ENCODE measurements at places on chromosomes 5 and 9.
A peak's percentile ranks its signal among the peaks of the same experiment; 100 is the strongest.

DNA sequence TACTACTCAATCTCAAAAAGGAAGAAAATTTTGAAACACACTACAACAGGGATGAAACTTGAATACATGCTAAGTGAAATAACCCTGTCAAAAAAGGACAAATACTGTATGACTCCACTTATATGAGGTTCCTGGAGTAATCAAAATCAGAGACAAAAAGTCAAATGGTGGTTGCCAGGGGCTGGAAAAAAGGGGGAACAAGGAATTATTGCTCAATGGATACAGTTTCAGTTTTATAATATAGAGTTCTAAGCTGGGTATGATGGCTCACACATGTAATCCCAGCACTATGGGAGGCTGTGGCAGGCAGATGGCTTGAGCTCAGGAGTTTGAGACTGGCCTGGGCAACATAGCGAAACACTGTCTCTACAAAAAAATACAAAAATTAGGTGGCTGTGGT, 29.0 kb downstream of the ETF1 start:
- no peak for DNase-seq

DNA sequence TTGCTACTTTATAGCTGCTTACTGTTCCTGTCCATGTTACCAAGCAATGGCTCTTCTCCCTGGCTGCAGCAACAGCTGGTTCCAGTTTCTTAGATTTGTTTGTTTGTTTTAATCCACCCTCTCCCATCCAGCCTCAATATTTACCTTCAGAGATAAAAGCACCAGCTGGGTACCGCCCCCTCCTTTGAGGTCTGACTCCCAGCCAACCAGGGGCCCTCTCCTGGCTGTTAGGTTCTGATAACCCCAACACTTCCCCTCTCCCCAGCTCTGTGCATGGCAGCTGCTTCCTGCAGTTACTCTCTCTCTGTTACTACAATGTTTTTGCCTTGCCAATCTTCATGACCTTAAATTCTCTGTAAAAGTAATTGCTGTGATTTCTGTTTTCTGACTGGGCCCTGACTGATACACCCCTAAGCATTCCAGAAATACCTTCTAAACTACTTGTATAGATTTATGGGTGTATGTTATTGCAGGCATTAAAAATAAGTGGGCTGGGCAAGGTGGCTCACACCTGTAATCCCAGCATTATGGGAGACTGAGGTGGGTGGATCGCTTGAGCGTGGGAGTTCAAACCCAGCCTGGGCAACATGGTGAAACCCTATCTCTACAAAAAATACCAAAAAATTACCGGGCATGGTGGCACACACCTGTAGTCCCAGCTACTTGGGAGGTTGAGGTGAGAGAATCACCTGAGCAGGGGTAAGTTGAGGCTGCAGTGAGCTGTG, 2.6 kb upstream of the GCNT1 start:
- DNase-seq: no peak

- DNase-seq: no peak
Measured at GRCh38 chr5:145830594-145830993, 4.5 kb downstream of the PRELID2 start.

DNA sequence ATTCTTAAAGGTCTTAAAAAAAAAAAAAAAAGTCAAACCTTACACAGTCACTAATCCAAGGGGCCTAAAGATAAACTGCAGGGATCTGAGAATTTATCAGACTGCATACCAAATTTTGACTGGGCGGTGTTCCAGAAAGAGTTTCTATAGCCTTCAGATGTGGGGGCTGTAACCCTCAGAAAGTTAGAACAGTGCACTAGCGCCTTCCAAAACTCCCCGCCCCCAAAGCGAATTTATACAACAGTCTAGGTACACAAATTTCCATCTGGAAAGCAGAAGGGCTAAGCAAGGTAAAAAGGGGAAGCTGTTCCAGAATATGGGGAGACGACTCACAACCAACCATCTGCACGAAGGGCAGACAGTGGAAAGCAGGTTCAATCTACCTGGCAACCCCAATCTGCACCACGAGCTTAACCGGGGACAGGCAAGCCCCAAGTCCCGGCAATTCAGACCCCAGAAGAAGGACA, 813 bp downstream of the ERMP1 start:
- no peak for DNase-seq

DNA sequence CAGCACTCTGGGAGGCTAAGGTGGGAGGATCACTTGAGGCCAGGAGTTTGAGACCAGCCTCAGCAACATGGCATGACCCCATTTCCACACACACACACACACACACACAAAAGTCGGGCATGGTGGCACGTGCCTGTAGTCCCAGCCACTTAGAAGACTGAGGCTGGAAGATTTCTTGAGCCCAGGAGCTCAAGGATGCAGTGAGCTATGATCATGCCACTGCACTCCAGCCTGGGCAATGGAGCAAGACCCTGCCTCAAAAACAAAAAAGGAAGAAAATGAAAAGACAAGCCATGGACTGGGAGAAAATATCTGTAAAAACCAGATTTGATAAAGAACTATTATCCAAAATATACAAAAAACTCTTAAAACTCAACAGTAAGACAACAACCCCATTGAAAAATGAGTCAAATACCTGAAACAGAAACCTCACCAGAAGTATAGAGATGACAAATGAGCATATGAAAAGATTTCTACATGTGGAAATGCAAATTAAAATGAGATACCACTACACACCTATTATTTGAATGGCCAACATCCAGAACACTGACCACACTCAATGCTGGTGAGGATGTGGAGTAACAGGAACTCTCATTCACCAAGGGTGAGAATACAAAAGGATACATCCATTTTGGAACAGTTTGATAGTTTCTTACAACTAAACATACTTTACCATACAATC, 24.7 kb downstream of the DNAJA1 start:
- no peak for DNase-seq

GRCh38 chr5:98402130-98402529, 371.3 kb upstream of the RGMB start:
- DNase-seq: no peak

GRCh38 chr9:19946441-19947109, 157.7 kb upstream of the SLC24A2 start:
- no peak for DNase-seq

DNA sequence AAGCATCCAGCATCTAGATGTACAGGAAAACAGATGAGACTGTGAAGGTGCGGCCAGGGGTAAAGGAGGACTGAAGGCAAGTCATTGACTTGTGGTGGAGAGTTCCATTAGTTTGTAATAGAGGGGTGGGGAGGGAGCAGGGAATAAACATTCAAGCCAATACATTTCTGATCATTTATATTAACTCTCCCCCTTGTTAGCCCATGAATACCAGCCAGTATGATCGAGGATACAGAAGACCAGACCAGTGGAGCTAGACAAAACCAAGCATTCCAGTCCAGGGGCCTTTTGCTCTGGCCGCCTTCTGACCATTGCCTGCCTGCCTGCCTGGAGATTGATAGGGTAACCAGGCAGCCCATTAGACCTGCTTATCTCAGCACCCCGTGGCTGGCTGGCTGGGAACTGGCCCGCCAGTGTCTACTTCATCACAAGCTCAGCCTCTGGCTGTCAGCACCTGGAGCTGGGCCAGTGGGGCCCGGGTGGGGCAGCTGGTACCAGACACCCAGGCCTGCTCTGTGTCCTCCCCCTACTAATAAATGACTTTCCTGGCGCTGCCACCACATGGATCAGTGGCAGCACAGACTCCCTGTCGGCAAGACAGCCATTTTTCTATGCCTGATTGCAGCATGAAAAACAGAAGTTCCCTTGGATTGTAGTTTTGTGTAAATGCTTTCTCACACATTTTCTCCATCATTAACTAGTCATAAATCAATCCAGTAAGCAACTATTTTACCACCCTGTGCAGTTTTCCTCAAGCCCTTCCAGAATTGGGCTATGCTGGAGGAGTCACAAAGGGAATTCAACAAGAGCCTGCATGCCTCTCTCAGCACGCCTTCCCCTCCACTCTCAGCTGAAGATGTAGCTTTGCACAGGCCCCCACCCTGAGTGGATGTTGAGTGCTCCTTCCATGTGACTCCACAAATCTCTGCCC, 181.3 kb downstream of the SNCAIP start:
- no peak for DNase-seq

- no peak for DNase-seq
Measured at GRCh38 chr5:102223542-102224477, 72.3 kb downstream of the SLCO4C1 start.

DNA sequence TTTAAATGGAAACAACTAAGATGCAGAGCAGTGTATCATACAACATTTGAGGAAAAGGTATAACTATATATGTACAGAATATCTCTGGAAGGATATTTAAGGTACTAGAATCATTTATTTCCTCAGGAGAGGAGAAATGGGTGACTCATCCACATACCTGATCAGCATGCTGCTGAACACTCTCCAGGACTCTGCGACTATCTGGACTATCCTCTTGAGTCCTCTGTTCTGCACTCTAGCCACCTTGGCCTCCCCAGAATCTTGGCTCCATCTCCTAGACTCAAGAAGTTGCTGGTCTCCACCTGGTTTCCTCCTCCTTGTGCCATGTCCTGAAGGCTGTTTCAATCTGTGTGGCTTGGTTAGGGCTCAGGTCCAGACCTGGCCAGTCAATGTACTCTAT, 8.8 kb upstream of the PRDM6 start:
- DNase-seq: no peak

- no peak for DNase-seq
Measured at GRCh38 chr5:93868851-93869250, 127.5 kb upstream of the POU5F2 start.

- DNase-seq: no peak
Measured at GRCh38 chr5:112973036-112973435, 3.6 kb upstream of the DCP2 start.

- no peak for DNase-seq
Measured at GRCh38 chr5:77029376-77029885, 773 bp upstream of the AGGF1 start.

GRCh38 chr9:110370315-110370714, 32.7 kb upstream of the TXNDC8 start:
- DNase-seq: peak; percentile 69

GRCh38 chr9:136794281-136794999, 1.7 kb upstream of the CCDC183 start:
- DNase-seq: no peak

DNA sequence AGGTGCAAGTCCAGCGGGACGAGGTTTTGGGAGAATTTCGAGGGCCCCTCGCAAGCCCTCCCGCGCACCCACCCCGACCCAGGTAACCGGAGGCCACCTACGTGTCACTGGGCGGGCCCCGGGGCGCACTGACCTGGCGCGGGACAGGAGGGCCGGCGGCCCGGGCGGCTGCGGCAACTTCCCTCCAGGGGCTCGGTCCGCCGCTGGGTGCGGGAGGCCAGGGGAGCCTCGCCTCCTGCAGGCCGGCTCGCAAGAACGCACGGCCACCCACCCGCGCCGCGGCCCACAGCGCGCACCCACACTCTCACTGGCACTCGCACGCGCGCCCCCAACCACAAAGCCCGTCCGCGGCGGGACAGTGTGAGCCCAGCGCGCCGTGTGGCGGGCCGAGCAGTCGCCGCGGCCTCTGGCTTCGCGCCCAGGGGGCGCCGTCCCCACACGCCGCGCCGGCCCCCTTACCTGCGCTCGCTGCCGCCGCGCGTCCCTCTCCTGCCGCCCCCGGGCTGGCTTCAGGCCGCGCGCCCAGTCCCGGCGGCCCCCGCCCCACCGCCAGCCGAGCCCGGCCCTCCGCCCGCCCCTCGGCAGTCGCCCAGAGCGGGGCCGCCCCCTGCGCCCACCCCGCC, 451 bp downstream of the LPAR1 start:
- no peak for DNase-seq

- DNase-seq: no peak
Measured at GRCh38 chr5:178058321-178059012, 54.9 kb upstream of the N4BP3 start.

DNA sequence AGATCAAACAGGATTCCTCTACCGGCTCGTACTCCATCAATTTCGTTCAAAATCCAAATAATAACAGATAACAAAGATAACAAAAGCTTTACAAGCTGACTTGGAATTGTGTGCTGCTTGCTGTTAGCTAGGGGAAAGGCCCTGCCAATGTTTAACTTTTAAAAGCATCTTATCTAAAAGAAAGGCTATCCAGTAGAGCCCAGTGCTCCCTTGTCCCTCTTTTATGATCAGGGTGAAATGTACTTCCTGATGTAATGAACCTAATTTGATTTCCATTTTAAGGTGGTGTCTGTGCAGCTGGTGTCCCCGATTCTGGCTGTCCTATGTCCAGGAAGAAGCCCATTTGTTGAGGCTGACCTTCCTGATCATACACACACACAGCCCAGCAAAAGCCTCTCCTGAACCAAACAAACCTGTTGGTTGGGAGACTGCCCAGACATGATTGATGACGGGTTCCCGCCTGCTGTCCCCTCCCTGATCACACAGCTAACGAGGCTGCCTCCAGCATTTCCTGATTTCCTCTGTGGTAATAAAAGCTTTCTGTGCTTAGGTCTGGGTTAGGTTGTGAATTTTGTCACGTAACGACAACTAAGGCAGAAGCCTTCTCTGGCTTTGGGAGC, 54.1 kb downstream of the PWWP2A start:
- DNase-seq: no peak

DNA sequence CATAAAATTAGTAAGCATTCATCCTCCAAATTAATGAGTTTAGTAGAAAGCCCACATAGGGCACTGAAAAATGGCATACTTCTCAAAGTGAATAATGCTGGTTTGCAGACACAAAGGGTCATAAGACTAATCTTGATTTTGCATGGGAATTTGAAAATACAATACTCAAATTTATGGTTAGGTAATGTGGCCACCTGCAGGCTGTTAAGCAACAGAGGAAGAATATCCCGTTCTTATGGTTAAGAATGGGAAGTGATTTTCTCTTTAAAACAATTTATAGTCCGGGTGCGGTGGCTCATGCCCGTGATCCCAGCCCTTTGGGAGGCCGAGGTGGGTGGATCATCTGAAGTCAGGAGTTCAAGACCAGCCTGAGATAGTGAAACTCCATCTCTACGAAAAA, 9.4 kb upstream of the PLCXD3 start:
- no peak for DNase-seq
